Posterior vena cava (tissue), 2 donors: ENCODE measurements at places on chromosomes 2 and 18.

- no peak for DNase-seq
Observed at GRCh38 chr2:104388296-104388695, 465.6 kb upstream of the POU3F3 start.

- DNase-seq = no peak
Observed at GRCh38 chr2:34747643-34748042, 1148.5 kb upstream of the FAM98A start.

DNA sequence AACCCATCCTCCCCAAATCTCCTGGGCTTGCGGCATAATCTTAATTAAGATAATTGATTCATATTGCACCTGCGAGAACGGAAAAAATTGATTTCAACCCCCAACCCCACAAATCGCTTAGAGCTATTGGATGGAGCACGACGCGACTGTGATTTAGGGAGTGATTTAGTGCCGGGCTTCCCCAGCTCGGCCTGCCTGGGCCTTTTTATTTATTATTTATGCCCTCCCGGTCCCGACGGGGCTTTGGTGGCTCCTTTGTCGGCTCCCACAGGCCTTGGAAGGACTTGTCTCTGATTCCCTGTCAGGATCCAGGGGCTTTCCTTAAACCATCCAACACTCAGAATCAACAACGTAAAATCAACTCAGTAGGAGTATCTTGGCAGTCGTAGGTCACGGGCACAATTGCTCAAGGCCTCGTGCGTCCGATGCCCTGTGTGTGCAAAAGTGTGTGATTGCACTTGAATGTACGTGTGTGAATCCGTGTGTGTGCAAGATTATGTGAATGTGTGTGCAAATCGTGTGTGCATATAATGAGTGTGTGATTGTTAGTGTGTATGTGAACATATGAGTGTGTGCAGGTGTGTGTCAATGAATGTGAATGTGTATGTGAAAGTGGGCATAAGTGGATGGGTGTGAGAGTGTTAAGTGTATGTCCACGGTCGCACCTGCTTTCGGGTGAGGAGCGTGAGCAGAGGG lies 4.3 kb upstream of the NEUROD1 start:
- DNase-seq = peak; percentile 42

DNA sequence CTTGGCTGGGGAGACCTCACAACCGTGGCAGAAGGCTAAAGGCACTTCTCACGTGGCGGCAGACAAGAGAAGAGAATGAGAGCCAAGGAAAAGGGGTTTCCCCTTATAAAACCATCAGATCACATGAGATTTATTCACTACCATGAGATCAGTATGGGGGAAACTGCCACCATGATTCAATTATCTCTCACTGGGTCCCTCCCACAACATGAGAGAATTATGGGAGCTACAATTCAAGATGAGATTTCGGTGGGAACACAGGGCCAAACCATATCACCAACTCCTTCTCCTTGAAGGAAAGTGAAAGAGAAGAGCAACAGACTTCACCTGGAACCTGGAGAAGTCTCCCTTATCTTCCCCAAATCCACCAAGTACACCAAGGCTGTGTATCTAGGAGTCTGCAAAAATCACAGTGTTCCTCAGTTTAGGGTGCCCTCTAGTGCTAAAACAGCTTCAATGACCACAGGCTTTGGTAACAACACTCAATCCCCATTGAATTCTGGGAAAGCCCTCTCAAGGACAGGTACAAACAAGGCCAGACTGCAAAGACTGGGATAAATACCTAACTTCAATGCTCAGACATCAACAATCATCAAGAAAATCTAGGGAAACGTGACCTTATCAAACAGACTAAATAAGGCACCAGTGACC lies 148.8 kb upstream of the SRD5A2 start:
- no peak for DNase-seq

GRCh38 chr18:25282896-25283703 lies 68.9 kb downstream of the ZNF521 start:
- DNase-seq = no peak

DNA sequence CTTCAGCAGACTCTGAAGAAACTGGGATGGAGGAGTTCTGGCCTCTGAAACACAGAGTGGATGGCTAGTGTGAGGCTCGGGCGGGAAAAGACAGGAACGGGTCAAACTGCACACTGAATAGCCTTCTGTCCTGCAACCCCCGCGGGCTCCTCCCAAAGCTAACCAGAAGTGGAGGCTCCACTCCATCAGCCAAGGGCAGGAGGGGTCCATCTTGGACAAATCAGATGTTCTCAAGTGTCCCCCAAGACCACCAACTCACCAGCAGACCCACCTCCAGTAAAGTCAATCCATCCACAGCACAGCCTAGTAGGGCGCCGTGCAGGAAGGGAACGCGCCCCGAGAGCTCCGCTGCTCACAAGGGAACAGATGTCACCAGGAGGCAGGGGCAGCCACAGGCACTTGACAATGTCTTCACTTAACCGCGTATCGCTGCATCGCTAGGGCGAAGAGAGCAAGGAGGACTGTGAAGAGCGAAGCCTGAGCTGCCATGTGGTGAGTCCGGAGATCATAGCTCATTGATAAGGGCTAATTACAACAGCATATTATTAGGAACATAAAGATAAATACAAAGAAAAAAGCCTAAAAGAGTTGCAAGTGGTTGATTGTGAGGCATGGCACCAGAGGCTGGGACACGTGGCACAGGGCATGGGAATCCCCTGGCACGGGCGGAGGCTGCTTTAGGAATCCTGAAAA lies 494.6 kb upstream of the MYT1L start:
- no peak for DNase-seq

DNA sequence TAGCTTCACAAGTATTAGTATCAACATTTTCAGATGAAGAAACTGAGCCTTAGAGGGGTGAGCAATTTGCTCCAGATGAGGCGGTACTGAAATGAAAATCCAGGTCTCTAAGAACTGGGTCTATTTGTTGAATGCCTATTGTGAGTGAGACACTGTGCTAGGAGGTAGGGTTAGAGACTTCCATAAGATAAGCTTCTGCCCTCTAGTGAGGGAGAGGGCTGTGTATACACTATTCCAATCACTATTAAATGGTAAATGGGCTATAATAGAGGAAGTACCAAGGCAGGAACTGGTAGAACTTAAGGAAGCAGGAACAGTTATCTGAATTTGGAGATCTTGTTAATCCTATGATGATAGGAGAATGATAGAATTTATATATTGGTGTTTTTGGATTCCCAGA lies 23.6 kb upstream of the GLS start:
- DNase-seq = no peak

GRCh38 chr2:241208058-241208457 lies 19.6 kb downstream of the ANO7 start:
- no peak for DNase-seq

- DNase-seq = no peak
Observed at GRCh38 chr2:175871331-175872004, 130.6 kb downstream of the LNPK start.

DNA sequence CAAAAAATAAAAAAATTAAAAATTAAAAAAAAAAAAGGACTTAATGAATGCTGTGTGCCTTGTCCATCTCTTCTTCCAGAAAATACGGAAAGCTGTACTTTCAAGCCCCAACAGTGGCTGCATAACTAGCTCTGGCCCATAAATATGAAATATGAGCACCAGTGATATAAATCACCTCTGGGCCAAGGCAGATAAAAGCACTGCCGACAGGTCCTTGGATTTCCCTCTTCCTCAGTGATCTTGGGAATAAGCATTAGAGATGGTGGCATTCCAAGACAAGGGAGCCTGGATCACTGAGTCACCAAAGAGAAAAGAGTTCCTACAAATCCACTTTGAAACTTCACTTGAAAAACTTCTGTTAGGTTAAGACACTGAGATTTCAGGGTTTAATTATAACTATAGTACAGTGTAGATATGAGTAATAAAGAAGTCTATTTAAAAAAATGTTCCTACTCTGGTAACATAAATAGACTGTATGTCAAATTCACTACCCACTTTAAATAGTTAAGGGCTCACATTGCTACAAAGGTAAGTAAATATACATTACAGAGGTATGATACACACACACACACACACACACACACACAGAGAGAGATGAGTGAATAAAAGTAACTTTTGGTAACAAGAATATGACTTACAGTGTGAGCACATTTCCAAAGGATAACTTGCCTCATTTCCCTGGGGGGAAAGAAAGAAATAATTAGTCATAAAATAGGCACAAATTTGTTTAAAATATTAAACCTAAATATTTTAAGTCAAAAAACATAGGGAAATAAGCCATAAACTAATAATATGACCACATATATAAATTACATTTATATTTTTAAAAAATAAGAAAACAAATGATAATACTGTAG lies 35.6 kb downstream of the PPP3R1 start:
- no peak for DNase-seq

GRCh38 chr2:44075541-44075940 lies 79.8 kb upstream of the LRPPRC start:
- no peak for DNase-seq

GRCh38 chr2:149099298-149099697 lies 60.8 kb downstream of the LYPD6B start:
- no peak for DNase-seq

- DNase-seq = no peak
Observed at GRCh38 chr2:3422161-3422779, 42.8 kb downstream of the TRAPPC12 start.

DNA sequence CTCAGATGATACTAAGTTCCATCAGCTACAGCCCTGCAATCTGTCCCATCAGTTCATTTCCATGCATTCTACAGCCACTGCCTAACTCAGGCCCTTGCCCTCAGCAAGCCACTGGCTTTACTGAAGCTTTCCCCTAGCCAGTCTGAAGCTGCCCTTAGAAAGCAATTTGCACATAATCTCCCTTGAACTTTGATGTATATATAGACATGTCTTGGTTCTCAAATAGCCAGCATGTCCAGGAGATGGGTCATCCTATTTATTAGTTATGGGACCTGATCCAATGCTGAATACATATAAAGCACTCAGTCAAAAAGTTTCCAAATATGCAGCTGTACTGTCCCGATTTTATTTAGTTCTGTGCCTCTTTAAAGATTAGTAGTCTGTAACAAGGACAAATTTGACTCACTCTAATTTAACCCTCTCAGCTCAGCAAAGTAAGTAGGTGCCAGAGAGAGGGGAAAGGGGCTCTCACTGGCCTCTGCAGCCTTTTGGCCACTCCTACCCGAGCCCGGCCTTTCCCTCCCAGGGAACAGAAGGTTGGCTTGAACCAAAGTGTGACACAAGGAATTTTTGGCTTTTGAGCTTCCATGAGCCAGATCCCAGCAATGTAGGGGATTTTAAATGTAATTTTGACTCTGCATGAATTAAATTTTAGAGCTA lies 70.7 kb downstream of the CCDC93 start:
- DNase-seq = no peak
